ENCODE measurements at places on chromosomes 3 and 15. TPM values are rescaled to one million over a fixed set of nuclear protein-coding genes. Genes with fewer than 3 reads are reported as not detected.
A peak's percentile ranks its signal among the peaks of the same experiment; 100 is the strongest.

GRCh38 chr3:69306239-69307185 lies 79.4 kb downstream of the FRMD4B start:
- DNase-seq, result peak; percentile 52

DNA sequence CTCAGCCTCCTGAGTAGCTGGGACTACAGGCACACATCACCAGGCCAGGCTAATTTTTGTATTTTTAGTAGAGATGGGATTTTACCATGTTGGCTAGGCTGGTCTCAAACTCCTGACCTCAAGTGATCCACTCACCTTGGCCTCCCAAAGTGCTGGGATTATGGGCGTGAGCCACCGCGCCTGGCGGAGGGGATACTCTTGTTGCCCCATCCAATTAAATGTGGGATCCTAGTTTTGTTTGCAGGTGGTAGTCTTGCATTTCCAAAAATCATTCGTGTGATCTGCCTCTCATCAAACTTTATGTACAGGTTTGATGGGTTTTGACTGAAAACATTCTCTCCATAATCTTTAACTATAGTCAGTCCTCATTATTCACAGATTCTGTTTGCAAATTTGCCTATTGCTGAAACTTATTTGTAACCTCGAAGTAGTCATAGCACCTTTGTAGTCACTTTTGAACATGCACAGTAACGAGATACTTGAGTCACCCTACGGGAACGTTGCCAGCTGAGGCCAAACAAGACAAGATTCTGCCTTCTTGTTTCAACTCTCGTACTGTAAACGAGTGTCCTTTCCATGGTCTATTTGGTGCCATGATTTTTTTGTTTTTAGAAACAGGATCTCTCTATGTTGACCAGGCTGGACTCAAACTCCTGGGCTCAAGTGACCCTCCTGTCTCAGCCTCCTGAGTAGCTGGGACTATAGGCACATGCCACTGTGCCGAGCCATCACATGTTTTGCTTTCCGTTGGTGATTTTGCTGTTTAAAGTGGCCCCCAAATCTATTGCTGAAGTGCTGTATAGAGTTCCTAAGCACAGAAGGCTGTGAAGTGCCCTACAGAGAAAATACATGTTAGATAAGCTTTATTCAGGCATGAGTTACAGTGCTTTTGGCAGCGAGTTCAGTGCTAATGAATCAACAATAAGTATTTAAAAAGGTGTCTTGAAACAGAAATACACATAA lies 8.1 kb upstream of the MAPK6 start:
- no peak for DNase-seq

DNA sequence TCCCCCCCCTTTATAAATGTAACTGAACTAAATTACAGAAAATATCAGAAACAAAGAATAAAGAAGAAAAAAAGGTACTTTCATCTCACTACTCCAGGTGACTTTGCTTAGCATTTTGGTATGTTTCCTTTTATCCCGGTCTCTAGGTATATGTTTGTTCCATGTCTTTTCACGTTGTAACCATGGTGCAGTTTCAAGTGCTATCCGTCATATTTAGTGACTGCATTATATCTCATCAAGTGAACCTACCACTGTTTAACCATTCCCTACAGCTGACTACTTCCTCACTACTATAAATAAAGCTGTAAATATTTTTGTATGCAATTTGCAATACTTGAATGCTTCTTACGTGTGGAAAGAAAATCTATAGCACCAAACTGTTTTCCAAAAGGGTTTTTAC lies 2.2 kb downstream of the BTBD1 start:
- no peak for DNase-seq

DNA sequence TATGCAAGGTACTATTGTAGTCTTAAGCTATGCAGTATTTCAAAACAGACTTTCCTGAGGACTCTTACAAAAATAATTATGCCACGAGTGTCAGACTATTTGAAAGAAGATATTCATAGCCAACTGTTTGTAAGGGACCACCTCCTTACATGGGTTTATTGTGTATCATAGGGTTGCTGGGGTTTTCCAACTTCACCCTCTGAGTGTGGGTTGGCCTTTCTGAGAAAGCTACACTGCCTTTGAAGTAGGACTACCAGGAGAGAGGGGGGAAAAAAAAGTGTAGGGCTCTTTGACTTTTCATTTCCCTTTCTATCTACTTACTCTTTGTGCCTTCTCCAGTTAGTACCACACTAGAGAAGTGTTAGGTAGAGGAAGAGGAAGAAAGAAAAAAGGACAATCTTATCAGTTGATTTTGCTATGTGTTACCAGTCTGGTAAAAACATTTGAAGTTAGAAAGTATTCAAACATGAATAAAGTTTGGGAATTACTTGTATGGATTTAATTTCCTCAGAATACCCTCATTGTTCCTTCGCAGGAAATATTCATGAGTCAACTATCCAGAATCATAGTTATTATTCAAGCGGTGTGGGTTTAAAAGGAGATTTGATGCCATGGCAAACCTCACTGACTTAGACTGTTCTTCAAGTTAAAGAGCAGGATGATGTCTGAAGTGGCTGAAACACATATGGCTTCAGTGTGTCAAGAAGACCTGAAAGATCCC lies 329.3 kb upstream of the THBS1 start:
- peak; percentile 50 for DNase-seq

- DNase-seq, result no peak
Measured at GRCh38 chr15:75349851-75350588, 3.2 kb downstream of the NEIL1 start.

- DNase-seq, result no peak
Measured at GRCh38 chr15:66115568-66116206, 137.9 kb downstream of the MEGF11 start.

SNAPC5 gene
- 10.8 TPM for total RNA-seq

- DNase-seq, result peak; percentile 51
Measured at GRCh38 chr15:85642065-85642692, 152.5 kb downstream of the KLHL25 start.

DNA sequence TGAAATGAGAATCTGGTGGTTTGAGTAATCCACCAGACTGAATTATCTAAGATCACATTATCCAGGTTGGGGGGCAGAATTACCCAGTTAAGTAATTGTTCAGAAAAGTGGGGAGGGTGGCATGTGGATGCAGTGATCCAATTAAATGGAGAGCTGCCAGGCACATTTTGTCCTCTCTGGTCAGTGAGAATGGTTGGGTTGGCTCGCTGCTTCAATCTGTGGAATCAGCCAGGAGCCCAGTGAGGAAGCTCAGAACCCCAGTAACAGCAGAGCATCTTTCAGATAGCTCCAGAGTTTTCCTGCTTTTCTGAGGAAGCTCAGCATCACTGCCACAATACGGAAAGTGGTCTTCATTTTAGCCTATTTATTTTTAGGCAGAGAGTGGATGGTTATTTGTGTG lies 6.4 kb upstream of the EXOG start:
- DNase-seq, result no peak

GRCh38 chr15:38053776-38054175 lies 119.3 kb downstream of the TMCO5A start:
- no peak for DNase-seq

NOX5 gene
- 0.39 TPM for total RNA-seq

GRCh38 chr15:94503293-94503692 lies 271.9 kb downstream of the MCTP2 start:
- no peak for DNase-seq

RAB5A gene
- 81.6 TPM for total RNA-seq

CATSPER2 gene
- total RNA-seq, result 1.8 TPM

DNA sequence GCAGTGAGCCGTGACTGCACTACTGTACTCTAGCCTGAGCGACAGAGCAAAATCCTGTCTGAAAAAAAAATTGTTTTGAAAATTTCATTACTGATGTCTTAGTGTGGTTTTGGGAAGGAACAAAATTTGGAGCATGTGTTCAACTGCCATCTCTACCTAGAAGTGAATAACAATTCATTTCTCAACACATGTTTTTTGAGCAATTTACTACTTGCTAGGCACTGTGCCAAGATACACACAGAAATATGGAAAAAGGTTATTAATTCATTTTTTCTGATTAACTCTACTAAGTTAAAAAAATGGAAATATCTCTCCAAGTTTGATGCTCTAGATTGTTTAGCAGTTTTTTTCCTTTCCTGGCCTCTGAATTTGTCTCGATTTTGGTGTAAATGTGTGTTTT lies 5.2 kb upstream of the TCF12 start:
- DNase-seq, result no peak

DNA sequence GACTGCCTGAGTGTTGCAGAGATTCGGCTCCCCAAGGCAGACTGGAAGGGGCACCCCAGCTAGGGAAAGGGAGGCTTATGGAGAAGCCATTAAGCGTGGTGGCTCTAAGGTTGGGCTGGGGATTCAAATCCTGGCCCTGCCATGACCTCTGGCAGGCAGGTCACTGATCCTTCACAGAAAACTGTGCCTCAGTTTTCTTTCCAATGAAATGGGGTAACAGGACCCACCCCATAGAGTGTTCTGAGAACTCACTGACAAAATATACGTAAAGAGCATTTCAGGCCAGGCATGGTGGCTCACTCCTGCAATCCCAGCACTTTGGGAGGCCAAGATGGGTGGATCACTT lies 34.6 kb downstream of the DNASE1L3 start:
- no peak for DNase-seq

GRCh38 chr15:64894395-64895056 lies 17.2 kb upstream of the ANKDD1A start:
- DNase-seq, result peak; percentile 41

GRCh38 chr3:60086811-60087210 lies 1037.0 kb upstream of the CFAP20DC start:
- no peak for DNase-seq

GRCh38 chr3:195907934-195908693 lies at the start of gene TNK2:
Gene TNK2 (minus strand): TSS chr3:195908551. CDS start chr3:195888588, 19,963 bp downstream.
- DNase-seq, result no peak

LRRC31 gene
- not detected for total RNA-seq

CPNE4 gene
- 0.20 TPM for total RNA-seq

DNA sequence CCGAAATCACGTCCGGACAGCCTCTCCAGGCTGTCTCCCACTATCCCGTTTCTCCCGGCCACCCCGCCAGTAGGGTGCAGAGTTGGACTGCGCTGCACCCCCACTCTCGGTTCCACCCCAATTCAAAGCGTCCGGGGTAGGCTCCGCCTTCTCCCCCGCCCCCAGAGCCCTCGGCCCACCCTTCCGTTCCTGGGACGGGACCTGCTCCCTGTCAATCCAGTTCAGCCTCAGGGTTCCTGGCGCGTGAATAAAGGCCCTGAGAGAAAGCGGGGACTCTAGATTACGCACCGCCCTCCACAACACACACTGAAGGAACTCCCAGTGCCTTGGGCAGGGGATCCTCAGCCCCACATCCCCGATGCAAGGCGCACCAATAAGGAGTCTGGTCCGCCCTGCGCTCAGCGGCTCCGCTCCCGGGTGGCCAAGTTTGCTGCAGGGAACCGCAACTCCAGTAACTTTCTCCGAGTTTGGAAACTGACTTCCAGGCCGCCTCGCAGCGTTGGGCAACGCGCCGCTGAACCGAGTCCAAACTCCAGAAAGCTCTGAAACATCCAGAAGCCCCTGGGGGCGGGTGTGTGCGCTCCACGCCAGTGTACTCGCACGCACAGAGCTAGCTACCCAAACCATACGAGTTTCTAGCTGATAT lies 1.9 kb downstream of the ADAMTS9 start:
- DNase-seq, result peak; percentile 98

GRCh38 chr3:21462141-21462540 lies 288.9 kb downstream of the ZNF385D start:
- no peak for DNase-seq

- no peak for DNase-seq
Measured at GRCh38 chr3:125418306-125418705, 43.2 kb upstream of the ZNF148 start.

CGNL1 gene
- 23.5 TPM for total RNA-seq

DNA sequence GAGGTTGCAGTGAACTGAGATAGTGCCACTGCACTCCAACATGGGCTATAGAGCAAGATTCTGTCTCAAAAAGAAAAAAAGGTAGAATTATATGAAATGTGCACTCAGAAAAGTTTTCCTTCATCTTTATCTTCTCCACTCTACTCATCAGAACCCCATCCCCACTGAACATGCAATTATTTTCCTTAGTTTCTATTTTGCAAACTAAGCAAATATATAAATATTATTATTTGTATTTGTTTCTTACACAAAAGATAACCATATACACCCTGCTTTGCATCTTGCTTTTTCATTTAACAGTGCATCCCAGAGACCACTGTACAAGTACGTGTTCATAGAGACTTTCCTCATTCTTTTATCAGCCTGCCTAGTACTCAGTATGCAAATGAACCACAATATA lies 68.0 kb upstream of the ACAN start:
- no peak for DNase-seq

DNA sequence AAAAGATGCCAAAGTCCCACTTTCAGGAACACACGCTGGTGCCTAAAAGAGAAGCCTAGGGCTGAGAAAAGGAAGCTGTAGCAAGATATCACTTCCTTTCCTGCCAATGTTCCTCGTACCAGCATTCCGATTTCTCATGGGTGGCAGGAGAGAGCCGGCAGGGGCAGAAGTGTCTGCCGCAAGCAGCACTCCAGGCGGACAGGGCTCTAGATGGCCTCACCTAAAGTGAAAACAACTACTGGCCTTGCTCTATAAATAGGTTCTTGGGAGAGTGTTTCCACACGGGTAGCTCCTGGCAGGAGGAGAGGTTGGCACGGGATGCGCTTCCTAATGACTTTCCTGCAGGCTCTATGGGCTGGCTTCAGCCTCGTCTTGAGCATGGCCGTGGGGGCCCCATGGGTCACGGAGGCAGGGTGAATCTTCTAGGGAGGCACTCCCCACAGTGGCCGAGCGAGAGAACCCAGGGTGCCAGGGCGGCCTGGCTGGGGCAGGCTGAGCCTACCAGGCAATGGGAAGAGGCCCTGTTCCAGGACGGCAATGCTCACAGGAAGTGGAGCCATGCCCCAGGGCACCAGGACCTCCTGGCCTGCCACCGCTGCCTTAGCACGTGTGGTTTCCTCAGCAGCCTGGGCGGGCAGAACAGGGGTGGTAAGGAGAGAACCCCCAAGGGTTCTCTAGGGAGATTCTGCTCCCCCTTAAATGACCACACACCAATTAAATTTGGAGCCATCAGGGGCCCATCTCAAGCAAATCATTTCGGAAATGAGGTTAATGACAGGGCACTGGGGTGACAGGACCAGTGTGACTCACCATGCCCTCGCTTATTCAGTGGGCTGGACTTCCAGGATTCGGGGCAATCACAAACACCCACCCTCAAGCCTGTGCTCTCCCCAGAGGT lies 14.6 kb upstream of the DUSP7 start:
- no peak for DNase-seq

DNA sequence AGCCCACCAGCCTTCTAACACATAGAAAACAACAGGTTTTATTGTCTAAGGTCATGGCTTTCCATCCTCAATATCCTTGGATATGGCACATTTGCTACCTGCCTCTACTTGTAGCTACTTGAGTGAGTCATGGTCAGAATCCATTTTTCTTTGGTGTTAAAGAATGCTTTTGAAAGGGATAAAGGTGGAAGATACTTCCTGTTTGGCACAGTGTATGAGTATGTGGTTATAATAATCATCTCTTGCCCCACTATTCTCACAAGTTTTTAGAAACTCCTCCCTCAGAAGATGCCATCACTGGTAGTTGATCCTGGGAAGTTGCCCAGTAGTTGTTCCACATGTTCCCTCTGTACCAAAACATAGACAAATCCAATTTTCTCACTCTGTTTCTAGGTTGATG lies 508.6 kb upstream of the IL12A start:
- DNase-seq, result no peak

All from skin of body (tissue), 3 donors.